ENCODE measurements at places on chromosomes 6 and 20. TPM values are rescaled to one million over a fixed set of nuclear protein-coding genes. Genes with fewer than 3 reads are reported as not detected.

The CPNE5 gene
- 6.9 TPM for total RNA-seq

The TFAP2C gene
- total RNA-seq, result not detected

The TMEM74B gene
- 0.07 TPM for total RNA-seq

The TCF21 gene
- not detected for total RNA-seq

The LAMA4 gene
- total RNA-seq, result 517 TPM

The FRMD1 gene
- not detected for total RNA-seq

The OR2H1 gene
- total RNA-seq, result not detected

The SNAP25 gene
- total RNA-seq, result not detected

The AIG1 gene
- total RNA-seq, result 16.9 TPM

The TTPAL gene
- 5.8 TPM for total RNA-seq
